ENCODE measurements at places on chromosomes 3 and 15.

DNA sequence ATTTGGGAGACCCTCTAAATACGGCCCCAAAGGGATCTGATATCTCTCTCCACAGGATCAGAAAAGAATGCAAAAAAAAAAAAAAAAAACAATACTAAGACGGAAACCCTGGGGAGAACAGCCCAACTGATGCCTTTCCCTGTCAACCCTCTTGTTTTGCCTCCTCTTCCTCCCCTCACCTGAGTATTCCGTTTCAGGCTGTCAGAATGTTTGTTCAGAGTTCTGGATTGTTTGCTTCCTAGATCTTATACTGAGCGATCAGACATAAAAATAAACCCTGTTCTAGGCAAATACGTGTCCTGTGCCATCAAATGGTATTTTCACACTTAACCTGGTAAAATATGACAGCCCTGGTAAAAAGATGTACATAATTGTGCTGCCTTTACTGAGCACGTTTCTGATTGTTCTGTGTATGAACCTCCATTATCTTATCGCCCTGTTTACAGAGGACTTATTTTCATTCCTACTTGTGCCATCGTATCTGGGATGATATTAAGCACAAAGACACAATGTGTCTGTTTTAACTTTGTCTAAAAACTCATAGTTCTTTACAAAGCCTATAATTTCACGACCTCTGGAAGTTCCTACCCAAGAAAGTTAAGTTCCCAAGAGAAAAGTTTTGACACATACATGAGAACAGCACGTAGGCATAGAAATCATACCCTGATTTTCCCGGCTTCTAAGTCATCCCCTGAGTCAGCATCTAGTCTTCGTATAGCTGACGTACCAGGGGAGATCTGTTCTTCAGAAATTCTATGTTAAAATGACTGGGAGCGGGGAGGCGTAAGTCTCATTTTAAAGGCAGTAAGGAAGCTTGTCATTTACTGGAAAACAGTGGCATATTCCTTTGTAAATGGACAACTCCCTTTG lies 856 bp downstream of the ZBTB38 start:
- no peak for DNase-seq

- DNase-seq: no peak
Measured at GRCh38 chr3:13041113-13041776, 32.0 kb downstream of the IQSEC1 start.

DNA sequence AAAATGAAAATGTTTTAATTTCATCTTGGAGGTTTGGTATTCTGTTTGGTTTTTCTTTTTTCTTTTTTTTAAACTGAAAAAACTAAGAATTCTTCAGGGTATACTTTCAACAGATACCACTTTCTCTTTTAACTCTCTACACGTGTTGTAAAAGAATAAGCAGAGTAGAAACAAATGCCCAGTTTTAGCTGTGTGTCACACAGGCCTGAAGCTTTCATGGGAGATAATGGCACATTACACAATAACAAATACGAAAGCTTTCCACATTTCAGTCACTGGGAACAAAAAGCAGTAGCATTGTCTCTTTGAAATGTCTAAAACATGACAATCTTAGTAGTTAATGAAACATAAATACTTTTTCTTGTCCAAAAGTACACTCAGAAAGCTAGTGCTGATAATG lies 818.5 kb downstream of the TBL1XR1 start:
- DNase-seq: peak; percentile 9

DNA sequence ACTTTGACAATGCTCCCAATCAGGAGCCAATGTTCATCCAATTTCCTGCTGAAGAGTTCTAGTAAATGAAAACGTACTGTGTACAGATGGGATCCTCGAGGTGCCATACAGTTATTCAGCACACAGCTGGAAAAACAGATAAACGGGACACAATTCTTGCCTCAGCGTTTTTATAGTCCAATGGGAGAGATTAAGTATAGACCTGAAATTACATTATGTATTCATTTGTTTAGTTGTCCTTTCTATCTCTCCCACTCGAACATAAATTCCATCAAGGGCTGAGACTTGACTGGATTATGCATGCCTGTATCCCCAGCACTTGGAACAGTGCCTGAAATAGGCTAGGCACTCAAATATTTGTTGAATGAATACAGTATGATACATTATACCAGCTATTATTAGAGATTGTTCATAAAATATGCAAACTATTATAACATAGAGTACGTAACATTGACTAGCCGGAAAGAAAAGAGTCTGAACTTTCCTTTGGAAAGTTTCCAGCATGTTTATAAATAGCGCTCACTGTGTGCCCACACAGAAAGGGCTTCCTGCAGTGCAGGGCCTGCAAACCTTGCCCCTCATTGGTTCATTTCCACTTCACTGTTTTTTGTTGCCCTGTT lies 27.4 kb upstream of the SNTN start:
- DNase-seq: peak; percentile 97

DNA sequence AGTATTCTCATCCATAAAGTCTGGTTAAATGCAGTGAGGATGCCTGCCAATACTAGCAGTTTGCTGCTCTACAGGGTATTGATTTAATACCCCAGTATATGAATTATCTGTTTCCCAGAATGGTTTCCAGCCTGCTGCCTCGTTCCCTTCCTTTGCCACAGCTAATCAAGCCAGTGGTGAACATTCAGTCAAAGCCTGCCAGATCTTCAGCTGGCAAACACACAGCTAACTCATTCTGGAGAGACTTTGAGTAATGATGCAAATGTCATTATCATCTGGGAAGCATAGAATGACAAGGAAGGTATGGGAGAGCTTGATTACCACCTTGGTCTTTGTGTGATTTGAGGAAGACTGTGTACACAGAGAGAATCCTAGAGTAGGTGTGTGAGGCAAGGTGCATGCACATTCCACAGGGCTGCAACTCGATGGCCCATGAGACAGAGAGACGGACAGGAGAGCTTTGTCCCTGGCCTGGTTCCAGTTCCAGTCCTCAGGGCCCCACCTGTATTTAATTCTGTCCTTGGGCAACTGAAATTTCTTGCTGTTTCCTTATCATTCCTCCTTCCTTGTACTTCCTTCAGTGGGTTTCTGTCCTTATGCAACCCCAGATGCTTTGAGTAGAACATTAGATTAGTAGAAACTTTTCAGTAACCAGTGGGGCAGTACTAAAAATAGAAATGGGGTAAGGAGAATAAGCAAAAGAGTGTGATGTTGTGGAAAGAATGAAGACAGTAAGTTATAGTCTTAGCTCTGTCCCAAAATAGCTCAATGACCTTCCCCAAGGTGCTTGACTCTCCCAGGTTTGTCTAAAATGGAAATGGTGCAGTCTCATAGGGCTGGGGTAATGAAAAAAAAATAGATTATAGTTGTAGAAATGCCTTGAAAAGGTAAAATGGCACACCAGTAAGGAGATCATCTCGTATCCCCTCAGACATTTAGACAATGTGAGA lies 72.5 kb downstream of the MITF start:
- no peak for DNase-seq

- DNase-seq: peak; percentile 48
Measured at GRCh38 chr3:141913150-141913811, 36.8 kb downstream of the ATP1B3 start.

DNA sequence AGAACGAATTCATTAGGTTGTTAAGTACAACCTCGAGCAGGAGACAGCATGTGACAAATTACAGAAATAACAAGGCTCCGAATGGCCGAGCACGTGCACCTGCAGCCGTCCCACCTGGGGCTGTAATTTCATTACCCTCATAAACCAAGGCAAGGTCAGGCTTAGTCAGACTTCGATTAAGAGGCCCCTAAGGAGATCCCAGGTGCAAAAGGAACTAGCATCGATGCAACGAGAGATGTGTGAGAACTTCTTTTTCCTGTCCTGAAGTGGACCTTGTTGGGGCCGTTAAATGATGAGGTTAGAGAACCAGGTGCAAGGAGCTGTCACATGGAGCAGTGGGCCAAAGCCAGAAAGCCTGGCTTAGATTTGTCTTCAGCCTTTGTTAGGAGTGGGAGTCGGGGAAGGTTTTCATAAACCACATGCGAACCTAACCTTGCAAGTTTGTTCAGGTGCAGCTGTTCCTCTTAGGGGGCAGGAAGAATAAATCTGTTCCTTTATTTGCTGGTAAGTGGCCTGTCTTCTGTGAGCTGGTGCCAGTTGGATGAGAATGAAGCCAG lies 559.9 kb upstream of the MCTP2 start:
- DNase-seq: no peak

- DNase-seq: peak; percentile 65
Measured at GRCh38 chr3:155805802-155806618, at the start of gene C3orf33. Gene C3orf33 (minus strand): TSS chr3:155806278. CDS start chr3:155806252, 26 bp downstream.

DNA sequence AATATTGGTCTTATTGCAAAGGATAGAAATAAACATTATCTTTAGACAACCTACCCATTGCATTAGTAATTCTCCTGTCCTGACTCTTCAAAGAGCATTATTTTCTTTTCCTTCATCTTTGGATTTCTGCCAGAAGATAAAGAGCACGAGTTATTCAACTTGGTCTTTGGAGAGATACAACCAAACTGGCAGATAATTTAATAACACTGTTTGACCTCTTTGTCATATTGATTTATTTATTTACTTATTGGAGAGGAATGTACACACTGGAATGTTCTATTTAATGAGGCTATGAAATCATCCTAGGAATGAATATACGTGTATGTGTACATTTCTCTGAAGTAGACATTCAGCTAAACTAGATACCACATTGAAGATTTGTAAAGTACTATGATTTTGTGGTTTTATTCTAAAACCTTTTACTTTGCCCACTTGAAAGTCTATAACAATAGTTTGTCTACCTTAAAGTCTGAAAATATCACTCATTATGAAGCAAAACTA lies 462.1 kb downstream of the C3orf38 start:
- DNase-seq: no peak

- DNase-seq: no peak
Measured at GRCh38 chr3:17623464-17623863, 119.0 kb downstream of the TBC1D5 start.

DNA sequence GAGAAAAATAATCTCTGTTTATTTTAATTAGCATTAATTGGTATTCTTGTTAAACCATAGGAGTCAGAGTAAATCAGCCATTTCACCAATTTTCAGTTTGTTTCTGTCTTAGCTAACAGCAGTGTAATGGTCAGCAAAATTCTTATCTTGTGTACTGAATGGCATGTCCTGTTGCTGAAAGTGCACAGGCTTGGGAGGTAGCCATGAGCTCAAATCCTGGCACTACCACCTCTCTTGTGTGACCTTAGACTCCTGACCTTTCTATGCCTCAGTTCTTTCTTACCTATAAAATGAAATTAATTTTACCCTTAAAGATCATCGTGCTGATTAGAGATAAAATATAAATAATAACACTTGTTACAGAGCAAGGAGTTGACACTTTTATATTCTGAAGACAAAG lies 35.8 kb downstream of the MLH1 start:
- no peak for DNase-seq

GRCh38 chr3:26766031-26766430 lies 143.5 kb downstream of the LRRC3B start:
- no peak for DNase-seq

- no peak for DNase-seq
Measured at GRCh38 chr3:170867143-170867937, 2.7 kb downstream of the RPL22L1 start.

- no peak for DNase-seq
Measured at GRCh38 chr3:162122405-162122804, 625.8 kb downstream of the OTOL1 start.

DNA sequence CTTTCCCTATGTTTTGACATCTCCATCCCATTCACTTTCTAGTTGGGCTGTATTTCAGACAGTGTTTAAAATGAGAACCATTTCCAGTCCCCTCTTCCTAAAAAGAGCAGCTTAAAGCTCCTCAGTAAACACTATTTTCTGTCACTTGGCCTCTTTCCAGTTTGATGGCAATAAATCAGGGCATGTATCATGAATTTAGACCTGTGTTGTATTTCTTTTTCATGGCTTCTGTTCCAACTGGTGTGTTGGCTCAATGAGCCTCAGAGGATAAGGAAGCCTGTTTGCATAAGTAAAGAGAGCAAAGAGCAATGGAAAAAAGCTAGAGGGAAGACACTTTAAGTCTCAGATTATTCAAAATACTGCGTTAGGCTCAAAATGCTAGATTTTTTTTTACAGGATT lies 7.2 kb downstream of the CCDC80 start:
- peak; percentile 22 for DNase-seq

GRCh38 chr15:91670108-91670507 lies 183.4 kb upstream of the SLCO3A1 start:
- DNase-seq: no peak

DNA sequence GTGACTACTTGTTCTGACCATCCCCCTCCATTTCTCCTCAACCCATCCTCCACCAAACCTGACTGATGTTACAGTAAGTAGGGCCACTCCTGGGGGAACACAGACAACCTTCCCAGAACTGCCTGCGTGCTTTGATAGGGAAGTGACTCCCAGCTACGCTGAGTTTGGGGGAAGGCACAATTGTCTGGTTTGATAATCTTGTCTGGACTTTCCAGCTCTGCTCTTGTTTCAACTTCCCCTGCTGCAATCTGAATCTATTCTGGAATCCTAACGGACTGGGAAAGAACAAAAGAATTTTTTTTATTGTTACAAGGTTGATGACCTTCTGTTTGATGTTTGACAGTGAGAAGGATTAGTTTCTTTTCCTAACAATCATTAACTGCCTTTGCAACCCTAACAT lies 895.6 kb downstream of the ROBO1 start:
- DNase-seq: no peak

- peak; percentile 100 for DNase-seq
Measured at GRCh38 chr3:99659032-99659431, 20.6 kb downstream of the COL8A1 start.

- DNase-seq: no peak
Measured at GRCh38 chr3:17013571-17013970, 128.8 kb downstream of the PLCL2 start.

DNA sequence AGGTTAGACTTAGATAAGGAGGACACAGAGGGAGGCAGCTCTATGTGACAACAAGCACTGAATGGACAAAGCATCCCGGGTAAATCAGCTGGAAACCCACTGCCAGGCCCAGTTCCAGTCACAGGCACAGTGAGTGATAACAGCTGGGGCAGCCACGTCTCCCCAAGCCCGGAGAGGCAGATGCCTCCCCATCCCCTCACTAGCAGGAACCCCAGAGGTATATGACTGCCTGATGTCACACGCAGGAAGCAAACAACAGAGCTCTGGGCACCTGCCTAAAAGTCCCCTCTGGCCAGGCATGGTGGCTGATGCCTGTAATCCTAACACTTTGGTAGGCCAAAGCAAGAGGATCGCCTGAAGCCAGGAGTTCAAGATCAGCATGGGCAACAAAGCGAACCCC lies 18.2 kb downstream of the C15orf62 start:
- DNase-seq: no peak

- DNase-seq: no peak
Measured at GRCh38 chr15:39609166-39609916, 28.5 kb downstream of the THBS1 start.

Measured in HCEC 1CT (cell line).